CD4-positive, alpha-beta T cell treated with Interleukin-15 for 1 hour (primary cell): ENCODE measurements at places on chromosomes 3 and 15.

GRCh38 chr3:112587336-112587735 is 25.5 kb downstream of the SLC35A5 start:
- DNase-seq, result no peak

DNA sequence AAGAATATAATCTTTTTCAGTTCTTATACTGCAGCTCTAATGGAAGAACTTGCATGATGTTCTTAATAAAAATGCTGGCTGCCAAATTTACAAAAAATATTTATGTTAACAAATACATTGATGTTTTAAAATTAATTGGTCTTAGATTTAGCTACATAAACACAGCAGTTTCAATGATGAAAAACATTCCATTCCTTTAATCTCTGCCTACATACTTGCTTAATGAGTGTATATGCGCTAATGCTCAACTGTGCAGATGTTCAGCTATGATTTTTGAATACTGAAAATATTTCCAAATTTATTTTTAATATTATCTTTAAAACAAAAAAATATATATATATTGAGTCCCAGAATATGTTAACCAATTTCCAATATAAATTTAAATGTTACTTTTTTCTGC is 867.4 kb downstream of the ROBO1 start:
- DNase-seq, result no peak

- no peak for DNase-seq
Measured at GRCh38 chr3:149390772-149391212, 13.3 kb upstream of the TM4SF1 start.

GRCh38 chr3:108430540-108430939 is 79.9 kb downstream of the MYH15 start:
- no peak for DNase-seq
